ENCODE measurements at places on chromosomes 7 and 10. TPM values are rescaled to one million over a fixed set of nuclear protein-coding genes. Genes with fewer than 3 reads are reported as not detected.

Gene CLRN3
- total RNA-seq: 0.12 TPM

Gene GJD4
- total RNA-seq: not detected

Gene LBX1
- total RNA-seq: not detected

Gene H2BK1
- not detected for total RNA-seq

GRCh38 chr10:111531690-111532089 is 454.9 kb downstream of the ADRA2A start:
- no peak for DNase-seq
- no peaks in the 10 kb centered on the region for H3K27me3 ChIP-seq
- H3K4me1 ChIP-seq: no peaks in the 10 kb centered on the region
- no peak overlapping the region for H3K27ac ChIP-seq
- no peak overlapping the region for H3K4me3 ChIP-seq

DNA sequence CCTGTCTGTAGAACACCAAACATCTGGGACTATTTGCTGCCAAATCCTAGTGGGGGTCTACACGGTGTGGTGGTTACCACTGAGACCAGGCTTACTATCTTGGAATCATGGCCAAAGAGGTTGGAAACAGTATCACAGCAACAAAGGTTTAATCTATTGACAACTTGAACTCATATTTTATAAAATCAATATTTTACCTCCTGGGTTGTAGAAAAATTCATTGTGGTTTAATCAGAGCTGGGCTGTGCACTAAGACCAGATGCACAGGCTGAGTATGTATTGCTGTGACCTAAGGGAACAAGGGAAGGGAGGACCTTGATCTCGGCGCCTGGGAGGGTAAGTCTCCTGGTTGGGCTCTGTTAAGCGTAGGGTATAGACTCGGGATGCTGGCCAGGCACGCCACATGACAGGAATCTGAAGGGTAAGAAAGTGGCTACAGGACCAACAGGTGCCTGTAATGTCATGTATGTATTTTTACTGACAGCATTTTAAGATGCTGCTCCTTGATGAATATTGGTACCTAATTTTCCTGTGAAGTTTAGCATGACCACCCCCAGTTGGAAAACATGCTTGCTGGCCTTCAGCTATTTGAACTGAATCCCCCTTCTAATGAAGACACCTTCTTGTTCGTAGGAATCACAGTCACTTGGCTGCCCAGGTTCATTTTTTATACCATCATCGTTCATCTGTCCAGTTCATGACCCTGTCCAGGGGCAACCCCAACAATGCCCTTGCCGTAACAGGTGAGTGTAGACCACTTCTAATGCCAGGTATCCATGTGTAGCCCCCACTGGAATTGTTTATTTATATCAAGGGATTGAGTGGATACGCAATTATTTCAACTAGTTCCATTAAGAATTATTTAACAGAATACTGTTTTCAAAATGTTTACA is 79.5 kb downstream of the EZH2 start:
- peak overlapping the region; percentile 29 for H3K27ac ChIP-seq
- no peaks in the 10 kb centered on the region for H3K4me1 ChIP-seq
- H3K36me3 ChIP-seq: peaks cover 14% of the 10 kb centered on the region
- no peak overlapping the region for H3K4me3 ChIP-seq
- H3K27me3 ChIP-seq: no peaks in the 10 kb centered on the region

DNA sequence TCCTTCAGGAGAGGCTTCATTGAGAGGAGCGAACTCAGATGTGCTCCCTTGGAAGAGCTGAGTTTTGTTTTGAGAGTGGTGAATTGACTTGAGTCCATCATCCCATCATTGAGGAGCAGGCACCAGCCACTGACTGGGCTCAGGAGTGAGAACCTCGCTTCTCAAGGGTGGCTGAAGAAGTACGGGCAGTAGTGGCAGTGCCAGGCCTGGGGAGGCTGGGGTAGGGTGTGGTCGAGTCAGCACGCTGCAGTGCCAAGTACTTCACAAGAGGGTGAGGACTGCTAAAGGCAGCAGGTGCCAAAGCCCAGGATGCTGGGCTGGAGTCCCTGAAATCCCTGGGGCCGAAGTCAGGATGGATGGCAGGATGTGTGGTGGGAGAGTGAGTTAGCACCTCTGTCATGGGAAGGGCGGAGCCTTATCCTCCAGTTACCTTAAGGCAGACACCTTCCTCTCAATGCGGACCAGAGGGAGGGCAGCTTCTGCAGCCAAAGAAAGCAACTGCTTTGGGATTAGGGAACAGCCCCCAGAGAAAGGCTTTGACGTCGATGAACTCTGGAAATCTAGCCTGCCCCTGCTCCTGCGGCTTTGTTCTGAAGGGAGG is 210.3 kb downstream of the CAMK1D start:
- no peak for DNase-seq
- H3K27ac ChIP-seq: no peak overlapping the region
- no peaks in the 10 kb centered on the region for H3K27me3 ChIP-seq
- H3K4me3 ChIP-seq: no peak overlapping the region
- no peaks in the 10 kb centered on the region for H3K36me3 ChIP-seq

Gene HERC4
- total RNA-seq: 74.2 TPM

Gene PPIA
- total RNA-seq: 2,768 TPM

DNA sequence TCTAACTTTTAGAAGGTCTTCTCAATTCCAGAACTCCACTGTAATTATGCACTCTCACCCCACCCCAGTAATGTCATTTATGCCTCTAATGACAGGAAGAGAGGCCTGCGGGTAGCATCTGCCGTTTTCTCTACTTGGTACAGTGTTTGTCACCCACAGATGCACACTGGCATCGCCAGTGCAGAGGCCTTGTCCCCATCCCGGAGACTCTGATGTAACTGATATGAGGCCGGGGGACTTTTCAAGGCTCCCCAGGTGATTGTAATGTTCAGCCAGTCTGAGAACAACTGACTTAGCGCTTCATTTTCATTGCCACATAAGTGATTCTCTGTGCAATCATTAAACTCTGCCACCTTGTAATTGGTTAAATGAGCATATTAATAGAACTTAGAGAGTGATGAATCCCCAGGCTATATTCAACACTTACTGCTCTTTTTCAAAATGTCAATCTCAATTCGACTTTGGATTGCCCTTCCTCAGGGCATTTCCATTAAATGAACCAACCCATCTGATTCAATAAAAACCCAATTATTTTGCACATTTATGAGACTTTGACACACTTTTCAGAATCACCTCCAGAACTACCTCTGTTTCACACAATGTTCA is 113.2 kb downstream of the HERPUD2 start:
- DNase-seq: no peak
- H3K27ac ChIP-seq: no peak overlapping the region
- no peaks in the 10 kb centered on the region for H3K27me3 ChIP-seq
- no peaks in the 10 kb centered on the region for H3K36me3 ChIP-seq
- no peak overlapping the region for H3K4me3 ChIP-seq

DNA sequence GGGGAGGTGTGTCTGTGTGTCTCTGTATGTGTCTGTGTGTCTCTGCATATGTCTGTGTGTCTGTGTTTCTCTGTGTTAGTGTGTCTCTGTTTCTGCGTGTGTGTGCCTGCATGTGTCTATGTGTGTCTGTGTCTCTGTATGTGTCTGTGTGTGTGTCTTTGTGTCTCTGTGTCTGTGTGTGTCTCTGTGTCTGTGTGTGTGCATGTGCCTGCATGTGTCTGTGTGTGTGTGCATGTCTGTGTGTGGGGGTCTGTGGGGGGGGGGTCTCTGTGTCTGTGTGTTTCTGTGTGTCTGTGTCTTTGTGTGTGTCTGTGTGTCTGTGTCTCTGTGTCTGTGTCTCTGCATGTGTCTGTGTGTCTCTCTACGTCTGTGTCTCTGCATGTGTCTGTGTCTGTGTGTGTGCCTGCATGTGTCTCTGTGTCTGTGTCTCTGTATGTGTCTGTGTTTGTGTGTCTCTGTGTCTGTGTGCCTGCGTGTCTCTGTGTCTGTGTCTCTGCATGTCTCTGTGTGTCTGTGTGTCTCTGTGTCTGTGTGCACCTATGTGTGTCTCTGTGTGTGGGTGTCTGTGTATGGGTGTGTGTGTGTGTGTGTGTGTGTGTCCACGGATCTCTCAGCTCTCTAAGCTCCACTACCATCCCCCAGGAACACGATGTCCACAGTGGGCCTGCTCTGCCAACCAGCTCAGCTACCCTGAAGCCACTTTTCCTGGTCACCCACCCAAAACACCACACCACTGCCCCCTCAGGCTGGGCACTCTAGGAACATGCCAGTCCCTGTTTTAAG is 41.7 kb downstream of the RASGEF1A start:
- peaks cover 37% of the 10 kb centered on the region for H3K27me3 ChIP-seq
- peaks cover 5% of the 10 kb centered on the region for H3K4me1 ChIP-seq
- DNase-seq: no peak

DNA sequence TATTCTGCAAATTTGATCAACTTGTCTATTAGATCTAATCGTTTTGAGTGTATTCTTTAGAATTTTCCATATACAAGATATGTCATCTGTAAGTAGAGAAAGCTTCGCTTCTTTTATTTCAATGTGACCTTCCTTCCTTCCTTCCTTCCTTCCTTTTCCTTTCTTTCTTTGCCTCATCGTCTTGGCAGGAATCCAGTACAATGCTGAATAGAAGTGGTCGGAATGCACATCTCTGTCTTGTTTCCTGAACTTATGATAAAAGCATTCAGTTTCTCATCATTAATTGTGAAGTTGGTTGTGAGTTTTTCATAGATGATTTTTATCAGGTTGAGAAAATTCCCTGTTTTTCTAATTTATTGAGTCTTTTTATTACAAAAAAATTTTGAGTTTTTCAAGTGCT is 300.7 kb upstream of the ZNF32 start:
- H3K4me3 ChIP-seq: no peak overlapping the region
- no peak for DNase-seq
- H3K4me1 ChIP-seq: no peaks in the 10 kb centered on the region
- no peak overlapping the region for H3K27ac ChIP-seq

- no peak overlapping the region for H3K4me3 ChIP-seq
- no peak overlapping the region for H3K27ac ChIP-seq
- H3K36me3 ChIP-seq: peaks cover 7% of the 10 kb centered on the region
Observed at GRCh38 chr10:20073167-20073566, 256.9 kb downstream of the PLXDC2 start.

GRCh38 chr10:130745821-130746220 is 565.7 kb downstream of the TCERG1L start:
- H3K27me3 ChIP-seq: no peaks in the 10 kb centered on the region
- H3K36me3 ChIP-seq: no peaks in the 10 kb centered on the region
- no peak overlapping the region for H3K4me3 ChIP-seq
- H3K27ac ChIP-seq: no peak overlapping the region
- no peak for DNase-seq
- H3K4me1 ChIP-seq: peaks cover 21% of the 10 kb centered on the region

Gene ZPBP
- not detected for total RNA-seq

- H3K4me3 ChIP-seq: no peak overlapping the region
- no peaks in the 10 kb centered on the region for H3K4me1 ChIP-seq
- no peaks in the 10 kb centered on the region for H3K27me3 ChIP-seq
- H3K27ac ChIP-seq: no peak overlapping the region
- no peaks in the 10 kb centered on the region for H3K36me3 ChIP-seq
Observed at GRCh38 chr7:7265081-7266075, 83.0 kb downstream of the C1GALT1 start.

Gene OR2A25
- total RNA-seq: not detected

- no peak for DNase-seq
- no peaks in the 10 kb centered on the region for H3K36me3 ChIP-seq
- H3K27me3 ChIP-seq: no peaks in the 10 kb centered on the region
- peaks cover 9% of the 10 kb centered on the region for H3K4me1 ChIP-seq
Observed at GRCh38 chr7:107312418-107312817, 143.6 kb downstream of the HBP1 start.

GRCh38 chr7:81767926-81768325 is 1.9 kb downstream of the HGF start:
- no peak for DNase-seq
- H3K4me3 ChIP-seq: no peak overlapping the region
- H3K36me3 ChIP-seq: no peaks in the 10 kb centered on the region
- H3K27me3 ChIP-seq: no peaks in the 10 kb centered on the region

DNA sequence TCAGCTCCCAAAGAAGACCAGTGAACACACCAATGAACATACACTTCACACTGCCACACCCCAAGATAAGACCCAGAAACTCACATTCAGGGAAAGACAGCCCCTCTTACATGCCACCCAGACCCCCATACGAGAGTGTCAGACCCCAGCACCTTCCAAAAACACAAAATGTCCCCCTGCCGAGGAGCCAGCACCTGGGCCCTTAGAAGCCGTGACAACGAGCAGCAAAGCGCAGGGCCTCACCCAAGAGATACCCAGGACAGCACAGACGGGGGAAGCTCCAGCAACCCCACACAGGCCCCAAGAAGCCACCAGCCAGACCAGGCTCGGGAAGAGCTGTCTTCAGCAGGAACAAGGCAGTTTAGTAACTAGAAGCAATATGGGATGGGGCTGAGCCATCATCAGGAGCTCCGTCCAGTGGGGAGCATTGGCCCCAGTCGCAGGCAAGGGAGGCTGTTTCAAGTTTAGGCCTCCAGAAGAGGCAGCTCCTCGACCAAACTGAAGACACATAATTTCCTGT is 243.6 kb downstream of the PTPRN2 start:
- no peaks in the 10 kb centered on the region for H3K27me3 ChIP-seq
- no peak for DNase-seq
- no peak overlapping the region for H3K27ac ChIP-seq
- peaks cover 4% of the 10 kb centered on the region for H3K4me1 ChIP-seq
- H3K36me3 ChIP-seq: no peaks in the 10 kb centered on the region

GRCh38 chr10:69073736-69074364 is 14.1 kb upstream of the SRGN start:
- no peaks in the 10 kb centered on the region for H3K4me1 ChIP-seq
- H3K27ac ChIP-seq: no peak overlapping the region
- H3K4me3 ChIP-seq: no peak overlapping the region
- no peak for DNase-seq
- H3K27me3 ChIP-seq: no peaks in the 10 kb centered on the region

DNA sequence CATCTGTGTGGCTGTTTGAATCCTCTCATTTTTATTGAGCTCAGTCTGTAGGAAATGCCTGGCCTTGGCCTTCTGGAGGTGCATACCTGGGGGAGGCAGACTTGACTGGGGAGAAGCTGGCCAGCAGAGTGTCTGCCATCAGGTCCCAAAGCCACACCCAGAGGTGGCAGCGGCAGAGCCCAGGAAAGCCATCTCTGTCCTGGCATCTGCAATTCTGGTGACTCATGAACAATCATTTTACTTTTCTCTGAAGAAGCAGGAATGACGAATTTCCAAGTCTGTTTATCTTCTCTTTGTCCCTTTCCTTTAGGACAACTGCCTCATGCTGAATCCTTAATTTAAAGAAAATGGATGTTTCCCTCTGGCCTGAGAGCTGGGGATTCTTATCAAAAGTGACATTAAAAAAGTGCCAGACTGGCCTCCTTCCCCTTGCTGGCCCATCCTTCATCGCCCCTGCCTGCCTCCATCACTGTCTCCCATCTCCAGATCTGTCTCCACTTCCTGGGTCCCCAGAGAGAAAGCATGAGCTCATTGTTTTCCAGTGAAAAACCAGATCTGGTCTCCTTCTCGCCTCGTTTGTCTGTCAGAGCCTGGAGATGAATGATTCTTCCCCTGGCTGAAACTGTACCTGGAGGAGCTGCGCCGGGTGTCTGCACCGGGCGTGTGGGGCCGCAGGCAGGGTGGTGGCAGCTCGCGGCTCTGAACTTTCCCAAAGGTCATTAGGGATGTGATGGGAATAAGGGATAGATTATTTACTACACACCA is 124.5 kb downstream of the TMEM178B start:
- no peak for DNase-seq
- no peaks in the 10 kb centered on the region for H3K27me3 ChIP-seq
- H3K27ac ChIP-seq: no peak overlapping the region
- H3K4me1 ChIP-seq: peaks cover 23% of the 10 kb centered on the region
- H3K4me3 ChIP-seq: no peak overlapping the region

- H3K36me3 ChIP-seq: no peaks in the 10 kb centered on the region
- H3K27ac ChIP-seq: no peak within 1 kb of the TSS
- DNase-seq: no peak
- H3K4me1 ChIP-seq: peaks cover 33% of the 10 kb centered on the region
- H3K27me3 ChIP-seq: no peaks in the 10 kb centered on the region
Observed at GRCh38 chr10:86958116-86958900, at the start of gene SNCG. Gene SNCG, plus strand, starts transcription at chr10:86958599. Its CDS starts 99 bp downstream, at chr10:86958698.

Measured in neural progenitor cell (in vitro differentiated cells).